Amniotic epithelial cell (primary cell): ENCODE measurements at places on chromosomes 5 and 9.

DNA sequence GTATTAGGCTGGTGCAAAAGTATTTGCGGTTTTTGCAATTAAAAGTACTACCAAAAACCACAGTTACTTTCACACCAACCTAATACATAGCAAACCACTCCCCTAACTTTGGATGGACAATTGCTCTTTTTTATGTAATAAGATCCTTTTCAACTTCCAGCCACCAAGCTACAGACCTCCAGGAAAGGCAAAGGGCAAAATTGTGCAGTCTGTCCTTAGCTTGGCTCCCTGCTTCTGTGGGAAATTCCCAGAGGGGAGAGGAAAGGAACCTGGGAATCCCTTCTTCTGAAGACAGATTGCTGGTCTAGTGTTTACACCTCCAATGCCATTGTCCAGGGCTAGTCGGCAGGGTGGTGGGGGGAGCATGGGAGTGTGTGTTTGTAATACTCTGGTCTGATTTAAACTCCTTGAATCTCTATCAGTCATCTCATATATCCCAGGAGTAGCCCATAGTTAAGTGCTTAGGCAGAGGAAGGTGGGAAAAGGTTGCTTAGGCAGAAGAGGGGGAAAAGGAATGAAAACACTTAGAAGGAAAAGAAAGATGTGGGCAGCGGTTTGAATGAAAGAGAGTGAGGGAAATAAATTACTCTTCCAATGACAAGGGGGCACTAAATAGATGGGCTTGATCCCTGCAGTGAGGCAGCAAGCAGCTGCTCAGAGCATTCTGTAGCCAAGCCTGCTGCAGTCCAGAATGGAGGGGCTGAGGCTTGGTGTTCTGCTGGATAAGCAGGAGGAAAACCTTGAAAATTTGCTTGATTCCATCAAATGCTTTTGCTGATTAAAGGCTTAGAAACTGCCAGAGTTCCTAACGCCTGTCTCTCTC is 86.9 kb upstream of the MAP1B start:
- no peak for DNase-seq

DNA sequence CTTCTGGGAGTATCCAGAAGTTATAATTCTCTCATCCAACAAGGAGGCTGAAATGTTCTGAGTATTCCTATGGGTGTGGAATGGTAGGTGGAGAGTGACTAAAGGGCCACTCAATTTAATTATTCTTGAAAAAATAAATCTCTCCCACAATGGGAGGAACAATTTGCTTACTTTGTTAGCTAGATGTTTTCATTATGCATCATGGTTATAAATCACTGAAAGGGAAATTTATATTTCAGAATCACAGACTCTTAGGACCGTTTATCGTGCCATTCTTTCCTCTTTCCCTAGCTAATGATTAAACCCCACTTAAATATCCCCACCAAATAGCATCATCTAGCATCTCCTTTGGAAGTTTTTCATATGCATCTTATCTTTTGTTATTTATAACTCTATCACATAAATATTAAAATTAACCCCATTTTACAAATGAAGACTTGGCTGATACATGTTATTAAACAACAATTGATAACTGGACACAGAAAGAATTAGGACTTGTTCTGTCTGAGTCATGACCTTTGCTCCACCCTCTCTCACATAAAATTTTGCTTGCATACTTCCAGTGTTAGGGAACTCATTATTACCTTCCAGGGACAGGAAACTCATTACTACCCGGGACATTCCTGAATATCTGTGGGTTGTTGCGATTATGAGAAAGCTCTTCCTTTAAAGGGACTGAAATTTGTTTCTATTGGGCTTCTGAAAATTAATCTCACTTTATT is 94.9 kb upstream of the NMUR2 start:
- DNase-seq: no peak

DNA sequence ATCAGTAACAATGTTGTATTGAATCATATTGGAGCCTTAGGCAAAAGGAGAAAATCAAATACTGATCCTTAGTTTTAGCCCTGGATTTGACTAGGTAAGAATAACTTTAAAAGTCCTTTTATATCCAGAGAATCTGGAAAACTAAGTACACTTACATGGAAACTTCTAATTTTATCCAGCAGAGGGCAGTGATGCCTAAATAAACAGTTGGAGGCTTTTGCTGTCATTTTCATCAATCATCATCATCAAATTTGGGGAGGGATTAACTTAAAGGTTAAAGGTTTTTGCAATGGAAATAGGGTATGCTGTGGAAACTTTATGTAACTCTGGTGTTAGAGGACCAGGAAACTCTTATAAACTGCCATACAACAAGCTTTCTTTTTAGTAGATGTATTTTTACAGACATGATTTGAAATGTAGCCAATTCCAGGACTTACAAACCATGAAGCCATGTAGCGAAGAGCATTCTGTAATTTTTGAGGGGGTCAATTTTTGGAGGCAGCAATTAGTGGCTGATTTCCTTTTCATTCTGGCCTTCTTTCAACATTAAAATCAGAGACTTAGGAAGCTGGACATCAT is 112.7 kb downstream of the OSTF1 start:
- DNase-seq: peak; percentile 42

DNA sequence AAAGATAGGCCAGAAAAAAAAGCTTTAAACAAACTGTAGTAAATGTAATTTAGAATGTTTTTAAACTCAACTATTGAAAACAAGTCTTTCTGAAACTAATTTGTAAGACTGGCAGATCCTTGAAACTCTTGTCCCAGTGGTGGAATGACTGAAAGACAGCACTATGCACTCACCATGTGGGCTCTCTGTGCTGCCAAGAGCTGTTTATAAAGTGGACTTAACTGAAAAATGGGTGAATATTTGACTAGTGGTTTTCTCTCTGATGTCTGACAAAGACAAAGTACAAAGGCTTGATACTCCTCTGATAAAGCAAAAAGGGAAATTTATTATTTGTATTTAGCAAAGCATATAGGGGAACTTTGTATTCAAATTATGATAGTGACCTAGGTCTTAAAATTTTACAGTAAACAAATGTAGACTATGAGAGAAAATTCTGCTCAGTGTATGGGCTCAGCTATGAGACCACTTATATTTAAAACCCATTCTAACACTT is 635.4 kb downstream of the NR2F1-AS1 start:
- peak; percentile 64 for DNase-seq

- no peak for DNase-seq
Measured at GRCh38 chr5:73564675-73565074, 764 bp downstream of the ANKRA2 start.

DNA sequence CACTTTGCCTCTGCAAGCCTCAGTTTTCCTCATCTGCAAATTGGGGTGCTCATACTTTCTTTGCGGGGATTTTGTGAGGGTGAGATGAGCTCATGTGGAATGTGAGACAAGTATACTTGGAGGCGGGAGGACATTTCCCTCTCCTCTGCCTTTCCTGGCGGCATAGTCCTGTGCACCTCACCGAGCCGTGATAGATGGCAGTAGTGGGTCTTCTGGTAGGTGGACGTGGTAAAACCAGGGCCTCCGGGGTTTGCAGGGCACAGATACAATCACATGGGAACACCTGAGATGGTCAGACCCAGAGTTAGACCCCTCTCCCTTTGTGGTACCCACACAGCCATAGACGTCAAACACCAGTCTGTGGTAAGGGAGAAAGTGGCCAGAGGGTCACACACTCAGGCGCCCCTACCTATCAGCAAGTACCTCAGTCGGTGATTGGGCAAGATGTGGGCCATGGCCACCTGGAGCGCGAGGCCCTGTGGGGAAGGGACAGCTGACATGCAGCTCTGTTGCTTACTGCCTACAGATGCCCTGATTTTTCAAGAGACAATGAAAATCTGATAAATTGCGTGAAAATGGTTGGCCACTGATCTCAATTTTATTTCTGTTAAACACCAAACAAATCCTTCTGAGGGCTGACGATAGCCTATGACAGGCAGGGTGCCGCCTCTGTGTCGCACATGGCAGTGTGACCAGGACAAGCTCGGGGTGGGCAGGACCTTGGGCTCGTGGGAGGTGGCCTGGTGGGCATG is 9.9 kb downstream of the ERGIC1 start:
- no peak for DNase-seq

DNA sequence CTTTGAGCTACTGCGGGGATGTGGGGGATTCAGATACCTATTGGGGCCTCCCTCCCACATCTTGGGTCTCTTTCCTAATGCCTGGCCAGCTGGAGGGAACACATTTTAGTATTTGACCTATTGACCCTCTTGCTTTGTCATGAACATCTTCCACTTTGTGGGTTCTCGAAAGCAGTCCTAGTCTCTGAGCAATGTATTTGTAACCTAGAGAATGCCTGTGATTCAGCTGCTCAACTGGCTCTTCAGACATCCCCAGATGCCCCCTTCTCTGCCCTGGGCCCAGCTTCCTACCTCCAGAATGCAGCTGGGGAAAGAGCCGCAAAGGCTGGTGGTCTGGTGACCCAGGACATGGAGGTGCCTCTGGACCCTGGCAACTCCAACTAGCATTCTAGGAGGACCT is 32.2 kb downstream of the APTX start:
- DNase-seq: peak; percentile 57

- DNase-seq: peak; percentile 35
Measured at GRCh38 chr5:122874179-122874875, 28.9 kb downstream of the SNX24 start.

DNA sequence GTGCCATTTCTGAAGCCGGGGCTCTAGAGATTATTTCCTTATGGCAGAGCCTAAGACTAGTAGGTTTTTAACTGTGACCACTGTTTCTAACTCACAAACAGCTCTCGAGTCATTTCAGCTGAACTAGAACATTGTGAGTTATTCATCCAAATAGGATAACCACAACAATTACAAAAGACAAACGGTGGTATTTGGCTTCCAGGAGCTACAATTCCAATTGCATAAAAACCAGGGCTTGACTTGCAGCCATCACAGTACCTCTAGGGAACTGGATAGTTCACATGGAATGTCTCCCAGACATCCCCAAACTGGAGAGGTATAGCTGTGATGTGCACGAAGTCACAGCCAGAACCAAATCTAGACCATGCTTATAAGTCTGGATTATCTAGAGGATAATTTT is 224.8 kb downstream of the FAM114A2 start:
- DNase-seq: peak; percentile 63

- DNase-seq: peak; percentile 26
Measured at GRCh38 chr9:110986529-110986928, 51.7 kb downstream of the LPAR1 start.

GRCh38 chr5:88203981-88204750 is 64.5 kb downstream of the TMEM161B start:
- DNase-seq: no peak

- no peak for DNase-seq
Measured at GRCh38 chr9:132644251-132644650, 25.5 kb downstream of the DDX31 start.

DNA sequence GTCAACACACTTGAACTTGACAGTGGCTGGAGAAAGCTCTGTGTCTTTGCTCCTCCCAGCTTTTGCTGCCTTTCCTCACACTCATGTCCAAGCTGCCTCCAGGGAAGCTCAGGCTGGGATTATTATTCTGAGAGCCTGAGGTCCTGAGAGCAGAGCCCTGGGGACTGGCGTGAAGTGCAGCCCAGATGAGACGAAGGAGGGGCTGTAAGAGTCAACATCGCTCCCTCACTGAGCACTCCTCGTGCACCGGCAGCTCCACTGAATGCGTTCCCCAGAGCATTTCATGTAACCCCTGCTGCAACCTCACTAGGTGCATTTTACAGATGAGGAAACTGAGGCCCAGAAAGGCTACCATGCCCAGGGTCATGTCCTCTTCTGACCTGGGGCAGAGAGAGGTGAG is 63.5 kb upstream of the PHYKPL start:
- DNase-seq: no peak

- DNase-seq: no peak
Measured at GRCh38 chr5:129174480-129174879, 79.9 kb downstream of the ISOC1 start.

DNA sequence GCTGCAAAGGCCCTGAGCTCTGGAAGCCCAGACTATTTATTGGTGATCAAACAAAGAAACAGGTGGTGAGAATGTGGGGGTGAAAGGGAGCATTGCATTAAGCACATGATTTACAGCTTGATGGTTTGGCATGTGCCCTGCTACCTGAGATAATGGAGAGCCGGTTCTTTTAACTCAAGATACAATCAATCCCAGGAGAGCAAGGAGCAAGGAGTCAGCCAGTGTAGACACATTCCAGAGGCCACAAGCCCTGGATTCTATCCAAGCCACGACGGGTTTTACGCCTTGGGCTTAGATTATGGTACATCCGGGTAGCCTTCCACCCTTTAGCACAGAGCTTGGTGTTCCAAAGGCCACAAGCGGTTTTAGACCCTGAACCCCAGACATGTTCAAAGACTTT is 292.2 kb downstream of the CYLC2 start:
- no peak for DNase-seq

- DNase-seq: no peak
Measured at GRCh38 chr5:31553863-31554262, 21.8 kb downstream of the C5orf22 start.
